IPS DF 6.9 (cell line): ENCODE measurements at places on chromosomes 5 and 9.

DNA sequence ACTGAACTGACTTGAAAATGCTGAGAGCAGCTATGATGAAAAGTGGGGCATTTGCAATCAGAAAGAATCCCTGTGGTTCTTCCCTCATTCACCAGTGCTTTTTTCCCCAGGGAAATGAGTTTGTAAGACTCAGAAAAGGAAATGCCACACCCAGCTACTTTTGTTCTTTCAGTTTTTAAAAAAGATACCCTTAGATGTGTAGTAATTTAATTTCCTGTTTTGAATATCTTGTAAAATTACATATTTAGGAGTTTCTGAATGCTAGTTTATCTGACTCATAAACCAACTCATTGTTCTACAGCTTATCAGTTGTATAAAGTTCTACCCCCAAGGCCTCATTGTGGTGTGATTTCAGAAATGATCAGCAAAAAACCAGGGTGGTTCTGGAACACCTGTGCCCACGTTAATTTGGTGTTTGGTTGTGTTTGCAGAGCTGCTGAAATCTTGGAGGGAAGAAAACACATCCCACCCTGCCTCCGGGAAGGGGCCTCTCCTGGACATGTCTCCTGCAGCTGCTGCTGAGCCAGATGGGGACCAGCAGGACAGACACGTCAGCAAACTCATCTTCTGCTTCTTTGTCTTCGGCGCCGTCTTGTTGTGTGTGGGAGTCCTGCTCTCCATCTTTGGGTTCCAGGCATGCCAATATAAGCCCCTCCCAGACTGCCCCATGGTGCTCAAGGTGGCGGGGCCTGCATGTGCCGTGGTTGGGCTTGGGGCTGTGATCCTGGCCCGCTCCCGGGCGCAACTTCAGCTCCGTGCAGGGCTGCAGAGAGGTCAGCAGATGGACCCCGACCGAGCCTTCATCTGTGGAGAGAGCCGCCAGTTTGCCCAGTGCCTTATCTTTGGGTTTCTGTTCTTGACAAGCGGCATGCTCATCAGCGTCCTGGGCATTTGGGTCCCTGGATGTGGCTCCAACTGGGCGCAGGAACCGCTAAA is 2.8 kb downstream of the TMEM171 start:
- DNase-seq = no peak

DNA sequence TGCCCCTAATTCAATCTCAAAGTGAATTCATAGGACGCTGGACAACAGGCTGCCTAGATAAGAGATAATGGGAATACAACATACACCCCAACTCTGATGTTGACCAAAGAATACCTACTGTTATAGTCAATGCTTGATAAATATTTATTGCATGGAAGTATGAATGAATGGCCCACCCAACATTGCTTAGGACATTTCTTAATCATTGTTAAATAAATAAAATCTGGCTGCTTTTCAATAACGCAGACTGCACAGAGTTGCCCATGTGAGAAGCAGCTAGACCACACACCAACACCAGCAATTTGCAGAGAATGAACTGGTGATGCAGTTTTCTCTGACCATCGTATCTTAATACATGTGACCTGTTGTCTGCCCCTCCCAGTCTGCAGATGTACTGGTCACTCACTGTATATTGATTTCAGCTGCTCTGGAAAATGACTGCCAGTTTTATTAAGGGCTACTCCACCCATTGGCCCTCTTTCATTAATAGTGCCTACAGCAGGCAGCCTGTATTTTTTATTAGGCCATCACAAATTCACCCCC is 236.2 kb upstream of the WWC1 start:
- no peak for DNase-seq

DNA sequence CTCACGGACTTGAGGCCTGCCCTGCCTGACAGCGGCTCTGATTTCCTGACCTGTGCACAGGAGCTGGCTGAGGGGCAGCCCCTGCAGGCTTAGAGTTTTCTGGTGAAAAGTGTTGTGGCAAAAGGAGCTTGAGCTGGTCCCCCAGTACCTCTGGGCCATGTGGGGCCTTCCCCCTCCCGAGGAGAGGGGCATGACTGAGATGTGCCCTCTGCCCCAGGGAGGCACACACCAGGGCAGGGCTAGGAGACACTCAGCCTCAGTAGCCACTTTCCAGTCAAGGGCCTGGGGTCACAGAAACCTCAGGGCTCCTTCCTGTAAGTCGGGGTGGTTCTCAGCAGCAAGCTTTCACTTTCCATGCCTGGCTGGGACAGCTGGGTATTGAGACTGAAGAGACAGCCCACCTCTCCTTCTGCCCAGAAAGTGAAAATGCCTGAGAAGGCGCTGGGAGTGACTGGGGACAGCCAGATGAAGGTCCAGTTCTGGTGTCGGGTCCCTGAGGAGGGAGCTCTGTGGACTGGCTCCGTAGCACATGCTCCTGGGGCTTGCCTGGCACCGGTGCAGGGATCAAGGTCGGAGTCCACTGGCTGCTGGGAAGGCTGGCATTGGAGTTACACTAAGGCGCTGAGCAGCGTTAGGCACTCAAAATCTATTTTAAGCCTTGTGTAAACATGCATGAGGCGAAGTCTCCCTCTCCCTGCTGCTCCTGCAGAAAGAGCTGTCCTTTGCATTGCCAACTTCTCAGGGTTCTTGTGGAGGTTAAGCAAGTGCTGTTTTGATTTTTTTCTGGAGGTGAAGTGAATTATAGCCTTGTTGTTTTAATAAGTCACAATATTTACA is 394.9 kb downstream of the GADD45G start:
- DNase-seq = no peak

DNA sequence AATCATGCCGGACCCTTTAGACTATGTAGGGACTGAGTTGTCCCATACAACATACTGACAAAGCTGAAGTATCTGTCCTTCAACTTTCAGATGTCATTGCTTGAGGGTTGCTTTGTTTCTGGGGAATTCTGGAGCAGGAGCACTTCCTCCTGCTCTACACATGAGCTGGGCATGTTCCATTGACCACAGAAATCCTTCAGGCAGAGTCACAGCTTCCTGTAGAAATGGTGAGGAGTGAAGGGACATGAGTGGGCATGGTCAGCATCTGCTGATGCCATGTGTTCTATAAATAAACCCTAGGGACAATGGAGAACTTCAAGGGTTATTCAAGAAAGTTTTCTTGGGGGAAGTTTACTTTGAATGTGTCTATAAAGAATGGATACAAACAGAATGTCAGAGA is 296.6 kb upstream of the FBXL7 start:
- no peak for DNase-seq

- no peak for DNase-seq
These were observed 42.1 kb downstream of the CACNA1B start for GRCh38 chr9:137919649-137920141.

DNA sequence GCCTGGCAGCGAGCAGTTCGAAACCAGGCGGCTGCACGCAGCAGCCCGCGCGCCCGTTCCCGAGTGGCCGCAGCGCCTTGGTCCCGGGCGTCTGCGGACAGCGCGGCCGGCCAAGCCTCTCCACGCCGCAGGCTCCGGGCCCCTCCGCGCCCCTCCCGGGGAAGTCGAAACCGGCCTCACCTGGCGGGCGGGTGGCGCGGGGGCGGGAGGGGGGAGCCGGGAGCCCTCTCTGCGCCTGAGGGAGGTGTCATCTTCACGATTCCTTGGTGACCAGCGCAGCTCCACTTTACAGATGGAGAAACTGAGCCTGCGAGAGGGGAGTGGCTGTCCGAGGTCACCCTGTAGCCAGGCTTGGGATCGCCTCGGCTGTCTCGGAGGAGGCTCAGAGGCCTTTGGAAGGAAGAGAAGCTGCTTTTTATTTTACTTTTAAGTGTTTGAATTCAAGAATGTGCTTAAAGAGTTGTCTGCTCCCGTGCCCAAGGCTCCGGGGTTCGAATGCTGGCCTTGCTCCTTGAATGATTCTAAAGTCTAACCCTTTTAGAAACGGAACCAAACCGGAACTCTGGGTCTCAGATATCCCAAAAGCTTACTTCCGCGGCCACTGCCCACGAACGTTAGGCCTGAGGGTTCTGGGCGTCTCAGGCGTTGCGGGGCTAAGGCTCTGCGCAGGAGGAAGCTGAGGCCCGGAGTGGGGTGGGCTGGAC is 662 bp downstream of the SUSD3 start:
- no peak for DNase-seq

DNA sequence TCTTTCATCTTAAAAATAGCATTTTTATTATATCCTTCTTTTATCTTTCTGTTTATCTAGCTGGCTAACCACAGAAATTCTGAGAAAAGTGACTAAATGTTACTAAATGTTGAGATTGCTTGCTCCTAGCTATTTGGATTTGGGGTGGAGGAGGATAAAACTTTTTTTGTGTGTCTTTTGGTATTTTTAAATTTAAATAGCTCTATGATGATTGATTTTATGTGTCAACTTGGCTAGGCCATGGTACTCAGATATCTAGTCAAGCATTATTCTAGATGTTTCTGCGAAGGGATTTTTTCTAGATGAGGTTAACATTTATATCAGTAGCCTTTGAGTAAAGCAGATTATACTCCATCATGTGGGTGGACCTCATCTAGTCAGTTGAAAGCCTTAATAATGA is 75.0 kb downstream of the GCNT1 start:
- no peak for DNase-seq

- DNase-seq = no peak
These were observed 10.5 kb upstream of the NDST1 start for GRCh38 chr5:150497274-150497988.

DNA sequence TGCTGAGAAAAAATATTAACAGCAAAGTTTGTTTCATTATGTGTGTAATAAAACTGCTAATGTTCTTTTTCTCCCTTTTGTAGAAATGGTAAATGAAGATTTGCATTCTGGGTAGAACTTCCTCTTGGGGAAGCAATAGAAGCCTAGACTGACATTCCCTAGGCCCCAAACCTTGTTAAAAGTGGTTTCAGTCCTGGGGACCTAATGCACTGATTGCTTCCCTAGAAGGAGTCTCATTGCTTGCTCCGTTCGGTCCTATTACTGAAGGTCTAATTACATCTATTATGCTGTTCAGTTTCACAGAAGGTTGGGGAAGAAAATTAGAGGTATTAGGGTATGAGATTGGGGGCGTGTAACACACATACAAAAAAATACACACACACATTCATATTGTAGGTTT is 893.8 kb downstream of the TLE4 start:
- DNase-seq = no peak

DNA sequence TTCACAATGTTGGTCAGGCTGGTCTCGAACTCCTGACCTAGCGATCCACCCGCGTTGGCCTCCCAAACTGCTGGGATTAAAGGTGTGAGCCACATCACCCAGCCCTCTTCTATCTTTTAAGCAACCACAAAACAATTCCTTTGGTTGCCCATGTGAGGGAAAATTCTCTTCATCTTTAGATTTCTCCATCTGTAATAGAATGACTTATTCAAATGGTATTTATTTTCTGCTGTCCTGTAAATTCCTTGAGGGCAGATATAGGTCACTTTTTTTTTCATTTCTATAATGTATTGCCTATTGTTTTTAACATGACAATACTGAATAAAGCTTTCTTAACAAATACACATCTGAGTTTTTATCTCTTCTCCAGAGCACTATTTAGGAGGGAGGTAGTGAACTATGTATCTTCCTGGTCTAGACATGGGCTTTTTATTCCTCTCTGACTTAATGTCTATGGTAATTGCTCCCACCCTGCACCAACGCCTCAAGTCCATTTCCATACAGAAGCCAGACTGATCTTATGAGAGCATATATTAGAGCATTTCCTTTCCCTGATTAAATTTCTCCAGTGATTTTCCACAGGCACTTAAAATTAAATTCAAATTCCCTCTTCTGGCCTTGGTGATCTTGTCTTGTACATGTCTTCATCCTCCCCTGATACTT is 595.6 kb downstream of the CAAP1 start:
- DNase-seq = no peak

DNA sequence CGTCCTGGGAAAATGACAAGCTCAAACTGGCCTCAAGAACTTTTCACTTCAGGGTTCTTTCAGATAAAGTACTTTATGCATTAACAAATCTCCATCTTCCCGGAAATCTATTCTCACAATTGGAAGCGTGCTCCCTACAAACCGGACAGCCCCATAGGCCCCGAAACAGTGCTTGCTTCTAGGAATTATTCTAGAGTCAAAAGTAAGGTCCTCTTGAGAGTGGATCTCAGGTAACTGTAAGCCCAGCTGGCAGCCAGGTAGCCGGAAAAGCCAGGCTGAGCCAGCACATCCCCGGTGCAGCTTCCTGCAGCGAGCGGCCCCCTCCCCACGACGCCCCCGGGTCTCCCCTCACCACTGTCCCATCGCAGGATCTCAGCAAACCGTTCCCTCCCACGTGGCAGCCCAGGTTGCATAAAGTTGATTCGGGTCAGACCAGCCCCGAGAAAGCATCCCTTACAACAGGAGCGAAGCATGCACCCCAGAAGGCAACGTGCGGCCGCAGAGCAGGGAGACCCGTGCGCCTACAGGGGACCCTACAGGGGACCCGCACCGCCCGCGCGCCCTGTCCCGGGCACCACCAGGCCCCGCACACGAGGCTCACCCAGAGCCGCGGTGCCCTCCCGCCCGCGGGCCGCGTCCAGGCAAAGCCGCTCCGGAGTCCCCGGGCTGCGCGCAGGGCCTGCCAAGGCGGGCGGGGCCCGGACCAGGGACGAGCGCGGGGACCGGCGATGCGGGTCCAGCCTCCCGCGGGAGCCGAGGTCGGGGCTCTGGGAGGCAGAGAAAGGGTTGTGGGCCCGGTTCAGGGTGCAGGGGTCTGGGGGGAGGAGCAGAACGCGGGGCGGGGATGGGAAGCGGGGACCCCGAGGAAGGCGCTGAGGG is 920 bp downstream of the LPCAT1 start:
- no peak for DNase-seq

GRCh38 chr5:157196045-157196444 is 15.4 kb downstream of the ITK start:
- no peak for DNase-seq

GRCh38 chr5:53032188-53032587 is 43.0 kb downstream of the ITGA2 start:
- no peak for DNase-seq

DNA sequence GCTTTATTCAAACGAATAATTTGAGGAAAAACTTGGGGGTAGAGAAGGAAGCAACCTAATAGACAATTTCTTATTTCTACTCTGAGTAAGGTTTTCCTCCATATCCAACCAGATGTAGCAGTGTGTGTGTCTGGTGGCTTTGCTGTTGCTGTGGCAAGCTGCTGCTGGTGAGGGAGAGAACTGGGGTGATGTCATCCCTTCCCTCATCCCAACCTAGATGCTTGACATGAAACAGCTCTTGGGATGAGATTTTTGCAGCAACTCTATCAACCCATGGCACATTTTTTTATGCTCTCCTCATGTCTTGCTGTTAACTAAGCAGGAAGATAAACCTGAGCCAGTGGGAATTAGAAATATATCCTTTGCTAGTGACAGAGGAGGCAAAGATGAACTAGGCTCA is 135.8 kb downstream of the PCSK1 start:
- no peak for DNase-seq

GRCh38 chr9:99050292-99050911 is 54.5 kb upstream of the TGFBR1 start:
- DNase-seq = no peak
